ENCODE measurements at places on chromosomes 6 and 20.

DNA sequence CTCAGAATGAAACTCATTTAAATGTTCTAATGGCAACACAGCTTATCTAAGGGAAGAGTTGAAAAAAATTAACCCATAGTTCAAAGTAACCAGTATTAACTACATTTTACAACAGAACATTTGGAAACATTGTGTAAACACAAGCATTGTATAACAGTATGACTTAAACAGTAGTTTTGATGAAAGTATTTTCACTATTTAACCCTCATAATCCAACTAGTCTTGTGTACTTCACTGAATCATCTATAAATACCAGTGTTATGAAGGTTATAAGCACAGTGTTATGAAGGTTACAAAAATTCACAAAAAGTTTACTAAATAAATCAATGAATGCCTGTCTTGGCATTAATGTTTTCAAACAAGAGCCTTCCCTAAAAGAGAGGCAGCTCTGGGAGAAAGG, 66.5 kb downstream of the REV3L start:
- DNase-seq = no peak

GRCh38 chr20:1317545-1318255, 11.2 kb downstream of the SDCBP2 start:
- DNase-seq = no peak

DNA sequence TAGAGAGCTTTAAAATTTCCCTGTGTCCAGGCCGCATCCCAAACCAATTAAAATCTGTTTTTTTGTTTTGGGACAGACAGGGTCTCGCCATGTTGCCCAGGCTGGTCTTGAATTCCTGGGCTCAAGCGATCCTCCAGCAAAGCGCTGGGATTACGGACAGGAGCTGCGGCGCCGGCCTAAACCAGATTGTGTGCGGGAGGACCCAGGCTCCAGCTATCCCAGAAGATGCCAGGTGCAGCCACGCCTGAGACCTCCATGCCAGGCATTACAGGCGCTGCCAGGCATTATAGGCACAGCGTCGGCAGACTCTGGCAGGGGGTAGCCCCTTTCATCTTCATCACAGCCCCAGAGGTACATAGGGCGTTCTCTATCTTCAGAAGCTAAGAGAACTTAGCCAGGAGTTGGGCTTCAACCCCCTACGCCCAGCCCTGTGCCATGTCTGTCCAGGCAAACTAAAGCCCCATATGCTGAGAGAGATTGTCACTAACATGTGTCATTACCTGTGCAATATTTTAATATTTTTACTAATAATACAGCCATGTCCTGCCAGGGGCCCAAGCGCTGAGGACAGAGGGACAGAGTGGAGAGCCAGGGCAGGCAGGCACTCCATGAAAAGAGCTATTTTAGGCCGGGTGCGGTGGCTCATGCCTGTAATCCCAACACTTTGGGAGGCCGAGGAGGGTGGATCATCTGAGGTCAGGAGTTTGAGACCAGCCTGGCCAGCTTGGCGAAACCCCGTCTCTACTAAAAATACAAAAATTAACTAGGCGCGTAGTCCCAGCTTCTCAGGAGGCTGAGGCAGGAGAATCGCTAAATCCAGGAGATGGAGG, 9.8 kb upstream of the GRM4 start:
- no peak for DNase-seq

DNA sequence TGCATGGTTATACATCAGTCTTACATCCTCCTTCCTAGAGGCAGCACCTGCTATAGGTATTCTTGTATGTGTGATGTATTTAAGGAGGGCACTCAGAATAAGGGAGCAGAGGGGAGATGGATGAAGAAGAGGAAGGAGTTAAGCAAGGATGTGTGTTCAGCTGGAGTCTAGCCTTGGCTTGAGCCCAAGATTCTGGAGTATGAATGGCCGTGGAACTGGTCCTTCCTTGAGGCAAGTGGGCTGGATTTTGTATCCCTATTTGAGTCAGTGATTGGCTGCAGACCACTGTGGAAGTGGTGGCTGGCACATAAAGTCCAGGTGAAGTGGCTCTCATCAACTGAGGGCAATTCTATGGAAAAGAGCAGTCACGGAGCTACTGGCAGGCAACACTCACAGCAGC, 112.0 kb upstream of the RNF24 start:
- DNase-seq = no peak

- DNase-seq = no peak
Observed at GRCh38 chr20:62590309-62591121, 51.8 kb upstream of the SLCO4A1 start.

GRCh38 chr20:31861385-31862156, 8.8 kb downstream of the DUSP15 start:
- DNase-seq = peak; percentile 74

DNA sequence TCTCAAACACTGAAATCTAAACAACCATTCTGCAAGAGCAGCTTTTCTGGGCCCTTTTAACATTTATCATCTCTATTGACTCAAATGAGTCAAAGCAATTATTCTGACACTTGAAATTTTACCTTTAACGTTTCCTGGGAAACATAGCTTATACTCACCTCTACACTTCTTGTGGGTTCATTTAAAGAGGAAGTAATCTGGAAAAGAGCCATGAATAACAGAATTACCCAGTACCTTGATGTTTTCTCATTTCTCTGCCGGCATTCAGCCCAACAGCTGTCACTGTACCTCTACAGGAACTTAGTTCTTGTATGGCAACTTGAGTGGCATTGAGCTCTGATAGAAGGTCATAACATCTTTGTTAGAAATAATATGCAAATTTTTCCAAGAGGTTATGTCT, 272.2 kb downstream of the KCNQ5 start:
- DNase-seq = no peak

DNA sequence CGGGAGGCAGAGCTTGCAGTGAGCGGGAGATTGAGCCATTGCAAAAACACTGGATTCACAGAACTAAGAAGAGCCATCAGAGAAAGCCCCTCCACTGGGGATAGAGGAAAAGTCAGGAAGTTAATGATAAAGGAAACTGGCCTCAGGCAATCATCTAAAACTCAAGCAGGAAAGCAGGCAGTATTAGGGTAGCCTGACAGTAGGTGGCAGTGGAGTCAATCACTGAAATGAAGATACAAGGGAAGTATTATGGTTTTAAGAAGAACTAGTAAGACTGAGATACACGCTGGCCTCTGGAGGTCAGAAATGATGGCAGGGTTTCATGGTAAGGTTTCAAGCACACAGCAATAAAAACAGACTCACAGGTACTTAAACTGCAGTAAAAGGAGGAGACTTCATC, 578.3 kb downstream of the HACE1 start:
- DNase-seq = no peak

- no peak for DNase-seq
Observed at GRCh38 chr6:149859938-149860337, 4.2 kb downstream of the LRP11 start.

GRCh38 chr6:89736893-89737292, 82.7 kb downstream of the MDN1 start:
- no peak for DNase-seq

DNA sequence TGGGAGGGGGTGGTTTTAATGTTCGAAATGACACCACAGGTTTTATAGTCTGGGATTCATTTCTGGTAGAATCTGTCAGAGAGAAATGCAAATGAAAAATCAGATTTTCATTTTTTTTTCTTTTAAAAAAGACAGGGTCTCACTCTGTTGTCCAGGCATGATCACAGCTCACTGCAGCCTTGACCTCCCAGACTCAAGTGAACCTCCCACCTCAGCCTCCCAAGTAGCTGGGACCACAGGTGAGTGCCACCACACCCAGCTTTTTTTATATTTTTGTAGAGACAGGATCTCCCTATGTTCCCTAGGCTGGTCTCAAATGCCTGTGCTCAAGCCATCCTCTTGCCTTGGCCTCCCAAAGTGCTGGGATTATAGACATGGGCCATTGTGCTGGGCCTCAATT, 2.4 kb upstream of the ADNP start:
- no peak for DNase-seq

- DNase-seq = peak; percentile 79
Observed at GRCh38 chr6:158231551-158232315, 63.6 kb downstream of the GTF2H5 start.

DNA sequence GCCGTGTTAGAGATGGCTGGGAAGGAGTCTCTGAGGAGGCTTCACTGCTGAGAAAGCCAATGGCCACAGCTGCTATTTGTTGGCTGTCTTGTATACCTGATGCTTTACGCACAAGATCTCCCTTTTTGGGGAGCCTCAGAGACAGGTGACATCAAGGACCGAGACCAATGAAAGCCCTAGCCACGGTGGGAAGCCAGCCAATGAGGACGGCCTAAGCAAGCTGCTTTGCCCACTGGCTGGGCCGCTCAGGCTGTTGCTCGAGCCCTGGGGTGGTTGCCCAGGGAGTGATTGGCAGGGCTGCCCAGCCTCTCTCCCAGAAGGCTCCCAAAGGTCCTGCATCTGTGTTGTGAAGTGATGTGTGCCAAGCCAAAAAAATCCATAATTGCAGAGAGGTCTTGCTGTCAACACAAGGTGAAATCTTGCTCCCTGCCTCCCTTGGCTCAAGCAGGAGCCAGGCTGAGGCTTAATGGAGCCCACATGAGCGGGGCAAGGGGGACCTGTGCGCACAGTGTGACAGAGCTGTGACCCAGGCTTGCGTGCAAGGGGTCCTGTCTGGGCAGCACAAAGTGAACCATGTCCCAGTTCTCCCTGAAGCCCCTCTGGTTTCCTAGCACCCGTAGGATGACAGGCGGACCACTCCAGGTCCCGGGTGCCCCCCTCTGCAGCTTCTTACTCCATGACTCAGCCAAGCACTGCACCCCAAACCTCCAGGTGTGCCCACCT, 4.3 kb downstream of the MMP24OS start:
- DNase-seq = no peak

GRCh38 chr6:102581378-102582124, 1188.0 kb downstream of the GRIK2 start:
- no peak for DNase-seq

- DNase-seq = peak; percentile 72
Observed at GRCh38 chr20:41329435-41330342, 10.9 kb upstream of the LPIN3 start.

- DNase-seq = no peak
Observed at GRCh38 chr20:17925141-17925939, 43.3 kb downstream of the SNX5 start.

GRCh38 chr6:77456531-77457248, 6.6 kb downstream of the HTR1B start:
- no peak for DNase-seq

DNA sequence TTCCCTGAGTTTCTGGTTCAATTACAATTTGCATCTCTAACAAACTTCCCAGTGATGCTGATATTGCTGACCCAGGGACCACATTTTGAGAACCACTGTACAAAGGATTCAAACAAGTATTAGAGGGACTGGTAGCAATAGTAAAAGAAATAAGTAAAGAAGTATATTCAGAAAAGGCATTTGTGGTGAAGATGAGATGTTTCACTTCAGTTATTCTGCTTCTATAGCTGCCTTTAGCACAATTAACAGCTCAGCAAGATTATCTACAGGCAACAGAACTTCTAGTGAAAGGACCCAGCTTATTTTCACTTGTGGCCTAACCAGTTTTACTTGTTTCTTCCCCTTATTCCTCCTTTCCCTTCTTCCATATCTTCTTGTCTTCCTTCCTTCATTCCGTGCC, 149.4 kb downstream of the PHF3 start:
- no peak for DNase-seq

GRCh38 chr20:20440481-20440880, 72.6 kb downstream of the INSM1 start:
- DNase-seq = no peak

- DNase-seq = no peak
Observed at GRCh38 chr20:6509374-6509773, 258.1 kb upstream of the BMP2 start.

- DNase-seq = no peak
Observed at GRCh38 chr6:35062676-35063574, 78.2 kb downstream of the TCP11 start.

GRCh38 chr20:43939762-43940121, 25.1 kb downstream of the TOX2 start:
- DNase-seq = no peak

GRCh38 chr6:4133941-4134838, 1.2 kb downstream of the ECI2 start:
- peak; percentile 43 for DNase-seq

GRCh38 chr6:31356946-31357466, at the start of gene HLA-B:
HLA-B (minus strand) TSS chr6:31357179; CDS start chr6:31357158, 21 bp downstream.
- DNase-seq = peak; percentile 82

DNA sequence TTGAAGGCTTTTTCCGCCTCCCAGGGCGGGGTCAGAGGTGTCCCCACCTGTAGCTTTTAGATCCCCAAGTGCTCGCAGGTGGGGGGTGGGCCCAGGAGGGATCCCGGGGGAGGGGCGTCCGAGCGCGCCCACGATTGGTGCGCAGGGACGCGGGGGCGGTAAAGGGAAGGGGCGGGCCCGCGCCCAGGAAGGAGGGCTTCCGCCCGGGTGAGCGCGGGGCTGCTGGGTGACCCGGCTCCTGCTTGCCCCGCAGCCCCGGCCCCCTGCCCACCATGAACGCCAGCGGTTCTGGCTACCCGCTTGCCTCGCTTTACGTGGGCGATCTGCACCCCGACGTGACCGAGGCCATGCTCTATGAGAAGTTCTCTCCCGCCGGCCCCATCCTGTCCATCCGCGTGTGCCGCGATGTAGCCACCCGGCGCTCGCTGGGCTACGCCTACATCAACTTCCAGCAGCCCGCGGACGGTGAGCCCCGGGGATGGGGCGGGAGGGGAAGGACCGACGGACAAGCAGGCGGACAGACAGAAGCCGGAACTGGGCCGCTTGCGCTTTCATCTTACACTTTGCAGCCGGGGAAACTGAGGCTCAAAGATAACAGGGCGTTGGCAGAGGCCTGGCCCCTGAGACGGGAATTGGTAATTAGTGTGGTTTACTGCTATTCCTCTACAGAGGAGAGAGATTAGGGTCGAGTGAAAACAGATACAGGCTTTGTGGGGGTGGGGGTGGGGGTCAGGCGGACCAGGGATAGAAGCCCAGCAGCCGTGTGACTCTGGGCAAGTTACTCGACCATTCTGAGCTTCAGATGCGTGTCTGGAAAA, at the start of gene PABPC1L:
PABPC1L (plus strand) TSS at position 189 of the 818 bp plus-strand sequence; CDS start at position 273, 84 bp downstream.
- peak; percentile 83 for DNase-seq

DNA sequence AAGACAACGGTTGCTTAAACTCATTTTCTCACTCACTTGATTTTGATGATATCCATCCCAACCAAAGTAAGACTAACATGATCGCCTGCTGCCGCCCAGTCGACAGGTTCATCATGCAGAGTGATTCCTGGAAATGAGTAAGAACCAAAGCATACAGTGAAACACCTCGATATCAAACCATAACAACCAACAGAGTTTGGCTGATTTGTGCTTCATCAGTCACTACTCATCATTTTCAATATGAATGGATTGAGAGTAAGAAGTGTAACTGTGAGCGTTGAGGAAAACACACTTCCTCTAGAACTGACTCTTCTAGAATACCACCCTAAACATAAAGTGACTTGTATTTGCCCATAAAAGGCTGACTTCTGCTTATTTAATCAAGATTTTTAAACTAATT, 29.2 kb upstream of the ALDH8A1 start:
- DNase-seq = peak; percentile 61

DNA sequence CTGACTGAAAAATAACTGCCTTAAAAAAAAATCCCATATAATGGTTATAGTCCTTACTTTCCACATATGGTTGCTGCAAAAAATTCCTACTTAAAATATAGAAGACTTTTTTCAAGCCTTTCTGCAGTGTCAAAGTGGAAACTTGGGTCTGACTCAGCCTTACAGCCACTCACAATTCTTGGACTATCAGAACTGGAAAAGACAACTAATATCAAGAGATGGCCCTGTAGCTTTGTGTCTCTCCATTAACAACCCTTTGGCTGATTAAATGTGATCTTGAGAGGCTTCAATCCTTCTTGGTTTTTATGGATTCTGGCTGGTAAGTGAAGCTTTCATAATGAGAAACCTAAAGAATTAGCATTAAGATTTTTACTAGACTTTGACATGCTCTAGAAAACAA, 307.8 kb downstream of the RNGTT start:
- DNase-seq = no peak
